ENCODE measurements at places on chromosomes 3 and 15.

DNA sequence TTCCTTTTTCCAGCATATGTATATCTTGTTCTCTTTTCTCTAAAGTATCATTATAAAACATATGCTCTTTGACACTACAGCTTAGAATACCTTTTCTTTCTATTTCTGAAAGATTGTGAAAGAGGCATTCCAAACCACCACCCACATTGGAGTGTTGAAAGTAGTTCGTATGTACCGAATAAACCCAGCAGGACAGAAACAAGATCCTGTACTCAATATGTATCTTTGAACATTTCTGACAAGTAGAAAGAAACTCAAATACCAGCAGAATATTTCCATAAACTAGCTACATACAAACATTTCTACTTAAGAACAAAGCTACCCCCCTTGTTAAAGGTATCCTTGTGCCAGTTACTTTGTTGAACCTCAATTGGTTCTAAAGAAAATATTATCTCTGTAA, 415.3 kb upstream of the ALCAM start:
- DNase-seq: no peak

DNA sequence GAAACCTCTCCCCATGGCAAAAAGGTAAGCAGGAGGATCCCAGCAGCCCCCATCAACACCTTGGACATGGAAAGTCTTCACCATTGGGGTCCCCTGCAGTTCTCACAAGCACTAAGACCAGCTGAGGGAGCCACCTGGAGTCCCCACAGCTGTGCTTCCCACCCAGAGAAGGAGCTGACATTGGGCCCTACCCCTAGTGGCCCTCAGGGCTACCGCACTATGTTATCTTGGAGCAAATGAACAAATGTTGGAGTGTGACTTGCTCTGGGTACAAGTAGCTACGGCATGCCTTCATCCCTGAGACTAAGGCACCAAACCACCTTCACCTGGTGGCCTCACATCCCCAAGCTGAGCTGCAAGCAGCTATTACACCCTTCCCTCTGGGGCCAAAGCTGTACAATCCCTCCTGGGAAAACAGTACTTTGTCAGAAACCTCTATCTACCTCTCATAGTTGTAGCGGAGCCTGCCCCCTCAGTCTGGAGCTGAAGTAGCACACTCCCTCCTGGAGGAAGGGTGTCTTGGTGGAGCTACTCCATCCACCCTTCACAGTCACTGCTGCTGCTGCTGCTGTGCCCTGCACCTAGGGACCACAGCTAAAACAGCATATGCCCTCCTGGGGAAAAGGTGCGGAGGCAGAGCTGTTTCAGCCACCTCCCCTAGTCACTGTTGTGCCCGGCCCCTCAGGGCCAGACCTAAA, 42.7 kb downstream of the SERP1 start:
- no peak for DNase-seq

DNA sequence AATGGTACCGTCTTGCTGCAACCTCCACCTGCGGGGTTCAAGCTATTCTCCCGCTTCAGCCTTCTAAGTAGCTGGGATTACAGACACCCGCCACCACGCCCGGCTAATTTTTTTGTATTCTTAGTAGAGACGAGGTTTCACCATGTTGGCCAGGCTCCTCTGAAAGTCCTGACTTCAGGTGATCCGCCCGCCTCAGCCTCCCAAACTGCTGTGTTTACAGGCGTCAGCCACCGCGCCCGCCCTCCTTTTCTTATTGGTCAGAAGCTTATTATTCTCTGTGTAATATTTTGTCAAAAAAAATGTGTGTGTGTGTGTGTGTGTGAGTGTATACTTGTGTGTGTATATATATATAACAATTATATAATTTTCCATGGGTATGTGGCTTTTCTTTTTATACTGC, 425.6 kb downstream of the CADM2 start:
- DNase-seq: no peak

- no peak for DNase-seq
These were observed 339.1 kb downstream of the SATB1 start for GRCh38 chr3:18086078-18086477.

Data from LoVo (cell line).